NCI-H2171 treated with DMSO at 0.1 percent for 48 hours (cell line): ENCODE measurements at places on chromosomes 1 and 21.

- DNase-seq = no peak
Observed at GRCh38 chr1:159092036-159092760, 15.6 kb upstream of the AIM2 start.

GRCh38 chr1:69363236-69363635, 204.5 kb upstream of the LRRC7 start:
- no peak for DNase-seq

- DNase-seq = peak; percentile 33
Observed at GRCh38 chr1:21703318-21703963, 34.3 kb upstream of the RAP1GAP start.

- no peak for DNase-seq
Observed at GRCh38 chr21:39088831-39089380, 94.3 kb downstream of the PSMG1 start.

DNA sequence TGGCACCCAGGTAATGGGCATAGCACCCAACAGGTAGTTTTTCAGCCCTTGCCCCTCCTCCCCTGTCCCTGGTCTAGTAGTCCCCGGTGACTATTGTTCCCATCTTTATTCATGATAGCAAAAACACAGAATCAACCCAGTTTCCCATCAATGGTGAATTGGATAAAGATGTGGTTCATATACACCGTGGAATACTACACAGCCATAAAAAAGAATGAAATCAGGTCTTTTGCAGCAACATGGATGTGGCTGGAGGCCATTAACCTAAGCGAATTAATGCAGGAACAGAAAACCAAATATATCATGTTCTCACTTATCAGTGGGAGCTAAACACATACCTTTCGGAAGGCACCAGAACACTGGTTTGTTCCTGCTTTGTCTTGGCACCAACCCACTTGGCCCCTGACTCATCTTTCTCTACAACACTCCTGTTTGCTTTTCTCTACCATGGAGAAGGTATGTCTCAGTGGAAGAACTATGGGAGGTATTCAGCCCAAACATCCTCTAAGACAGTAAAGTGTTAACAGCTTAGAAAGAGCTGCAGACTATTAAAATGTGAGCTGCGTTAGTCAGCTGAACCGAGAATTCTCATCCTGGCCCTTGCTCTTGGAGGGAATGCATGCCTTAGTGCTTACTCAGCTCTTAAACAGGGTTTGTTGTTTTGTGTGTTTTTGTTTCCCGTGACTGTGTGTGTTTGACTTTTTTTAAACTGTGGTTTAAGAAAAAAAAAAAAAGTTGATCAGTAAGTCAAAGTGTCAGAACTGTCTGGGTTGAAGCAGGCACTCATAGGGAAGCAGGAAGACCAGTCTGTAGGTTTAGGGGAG, 203.0 kb downstream of the TOMM20 start:
- DNase-seq = no peak
